CMK (cell line): ENCODE measurements at places on chromosomes 16 and 17.

GRCh38 chr17:74862108-74862901 lies 2.6 kb upstream of the GRIN2C start:
- no peak for DNase-seq

DNA sequence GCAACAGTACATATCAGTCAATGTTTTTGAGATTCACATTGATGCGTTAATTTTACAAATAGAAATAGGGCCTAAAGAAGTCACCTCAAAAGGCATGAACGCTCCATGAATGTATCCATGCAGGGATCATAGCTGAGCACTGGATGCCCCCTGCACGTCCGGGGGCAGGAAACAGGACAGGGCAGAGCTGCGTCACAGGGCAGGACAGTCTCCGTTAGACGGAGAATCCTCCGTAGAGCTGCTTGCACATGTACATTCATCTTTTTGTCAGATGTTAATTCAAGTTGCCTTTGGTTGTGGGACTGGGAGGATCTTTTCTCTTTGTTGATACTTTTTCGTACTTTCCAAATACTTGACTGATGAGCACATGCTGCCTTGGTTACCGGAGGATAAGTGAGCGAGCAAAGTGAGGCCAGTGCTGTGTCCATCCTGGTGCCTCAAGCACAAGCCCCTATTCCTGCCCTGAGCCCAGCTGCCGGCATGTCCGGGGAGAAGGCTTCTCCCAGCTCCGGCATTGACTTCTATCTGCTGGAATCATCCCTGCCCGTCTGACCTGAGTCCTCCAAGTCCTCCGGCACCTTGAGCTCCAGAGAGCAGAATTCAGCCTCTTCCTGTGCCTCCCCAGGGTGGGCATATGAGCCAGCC lies 15.0 kb downstream of the GAA start:
- DNase-seq, result no peak

- no peak for DNase-seq
Observed at GRCh38 chr16:56643080-56643778, 4.8 kb downstream of the MT1A start.

GRCh38 chr16:82668094-82668493 lies 41.3 kb downstream of the CDH13 start:
- no peak for DNase-seq

GRCh38 chr17:59842901-59843652 lies 49.7 kb downstream of the TUBD1 start:
- no peak for DNase-seq

- no peak for DNase-seq
Observed at GRCh38 chr16:48350736-48351135, 34.5 kb downstream of the SIAH1 start.

GRCh38 chr17:73986641-73987177 lies 216.8 kb upstream of the RPL38 start:
- no peak for DNase-seq

- peak; percentile 5 for DNase-seq
Observed at GRCh38 chr16:75379911-75380847, 53.1 kb downstream of the CFDP1 start.

GRCh38 chr16:60127196-60127595 lies 1393.1 kb upstream of the GOT2 start:
- no peak for DNase-seq

DNA sequence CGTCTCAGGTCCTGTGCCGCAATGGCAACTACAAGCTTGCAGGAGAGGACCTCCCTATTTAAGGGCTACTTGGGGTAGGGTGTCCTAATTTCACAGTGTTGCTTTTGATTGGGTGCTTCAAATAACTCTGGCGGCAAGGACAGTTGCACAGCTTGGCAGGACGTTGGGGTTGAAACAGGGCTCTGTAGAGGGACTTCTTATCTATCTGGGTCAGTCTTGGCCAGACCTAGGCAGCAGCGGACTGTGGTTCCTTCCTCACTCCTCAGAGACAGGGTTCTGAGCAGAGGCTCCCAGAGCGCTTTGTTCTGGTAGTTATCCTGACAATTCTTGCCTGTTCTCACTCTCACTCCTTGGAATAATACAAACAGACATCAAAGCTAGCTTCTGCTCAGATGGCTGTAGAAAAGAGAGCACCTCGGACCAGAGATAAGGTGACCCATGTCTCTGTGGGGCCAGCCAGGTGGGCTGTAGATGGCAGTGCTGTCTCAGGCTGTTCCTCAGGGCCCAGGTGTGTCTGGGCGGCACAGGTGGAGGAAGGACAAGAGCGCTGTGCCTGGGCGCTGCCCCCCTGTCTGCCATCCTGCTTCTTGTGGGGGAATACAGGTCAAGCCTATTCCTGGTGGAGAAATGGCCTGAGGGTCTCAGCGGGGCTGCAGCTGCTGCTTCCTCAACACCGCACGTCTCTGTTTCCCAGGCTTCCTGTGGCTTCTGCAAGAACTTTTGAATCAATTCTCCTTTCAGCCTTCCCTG lies 61.0 kb downstream of the PLD6 start:
- peak; percentile 27 for DNase-seq

GRCh38 chr16:81238296-81239011 lies at the start of gene BCO1:
BCO1 (plus strand) TSS chr16:81238689; CDS start chr16:81238909, 220 bp downstream.
- no peak for DNase-seq

DNA sequence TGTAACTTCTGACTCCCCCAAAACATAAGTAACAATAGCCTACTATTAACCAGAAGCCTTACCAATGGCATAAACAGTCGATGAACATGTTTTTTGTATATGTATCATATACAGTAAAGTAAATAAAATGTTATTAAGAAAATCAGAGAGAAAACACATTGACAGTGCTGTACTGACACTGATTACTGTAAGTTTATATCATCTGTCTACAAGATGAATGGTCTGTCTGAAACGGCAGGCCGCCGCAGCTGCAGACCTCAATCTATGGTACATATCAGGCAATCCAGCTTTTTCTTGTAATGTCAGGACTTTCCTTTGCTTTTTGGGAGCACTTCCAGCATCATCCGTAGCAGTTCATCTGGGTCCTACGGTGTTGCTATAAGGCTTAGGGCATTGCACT lies 44.2 kb upstream of the RPH3AL start:
- DNase-seq, result no peak

- no peak for DNase-seq
Observed at GRCh38 chr17:69959283-69959682, 115.7 kb upstream of the KCNJ16 start.

GRCh38 chr16:48546774-48547173 lies 63.2 kb downstream of the N4BP1 start:
- DNase-seq, result no peak

- DNase-seq, result no peak
Observed at GRCh38 chr16:61792194-61792909, 243.9 kb downstream of the CDH8 start.

- no peak for DNase-seq
Observed at GRCh38 chr17:19249681-19250080, 12.5 kb downstream of the EPN2 start.

GRCh38 chr16:14050291-14051027 lies 20.7 kb upstream of the MRTFB start:
- no peak for DNase-seq

DNA sequence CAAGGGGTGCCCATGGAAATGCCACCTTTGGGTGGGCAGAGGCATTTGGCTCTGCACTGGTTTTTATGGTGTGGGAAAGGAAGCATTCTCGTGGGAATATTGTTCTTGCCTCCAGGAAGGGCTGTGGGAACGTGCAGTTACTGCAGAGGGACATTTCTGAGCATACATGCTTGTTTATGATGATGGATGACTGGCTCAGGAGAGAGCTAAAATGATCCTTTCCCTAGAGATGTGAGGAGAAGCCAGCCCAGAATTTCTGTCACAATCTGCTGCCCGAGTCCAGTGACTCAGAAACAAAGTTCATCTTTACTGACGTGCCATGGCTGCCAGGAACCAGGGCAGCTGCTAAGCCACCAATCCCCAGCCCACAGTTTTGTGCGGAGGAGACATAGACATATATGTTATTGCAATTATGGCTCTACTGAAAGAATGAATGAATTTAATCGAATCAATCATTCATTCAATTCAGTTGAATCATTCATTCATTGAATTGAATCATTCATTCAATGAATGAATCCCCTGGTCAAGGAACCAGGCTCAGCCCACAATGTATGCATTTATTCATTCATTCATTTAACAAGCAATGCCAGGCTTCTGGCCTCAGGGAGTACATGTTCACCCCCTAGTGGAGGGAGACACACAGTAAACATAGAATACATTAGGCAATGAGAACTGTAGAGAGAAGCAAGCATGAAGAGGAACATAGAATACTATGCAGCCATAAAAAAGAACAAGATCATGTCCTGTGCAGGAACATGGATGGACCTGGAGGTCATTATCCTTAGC lies 414.4 kb upstream of the HSBP1 start:
- no peak for DNase-seq

- no peak for DNase-seq
Observed at GRCh38 chr16:23561586-23561985, 4.1 kb downstream of the UBFD1 start.

DNA sequence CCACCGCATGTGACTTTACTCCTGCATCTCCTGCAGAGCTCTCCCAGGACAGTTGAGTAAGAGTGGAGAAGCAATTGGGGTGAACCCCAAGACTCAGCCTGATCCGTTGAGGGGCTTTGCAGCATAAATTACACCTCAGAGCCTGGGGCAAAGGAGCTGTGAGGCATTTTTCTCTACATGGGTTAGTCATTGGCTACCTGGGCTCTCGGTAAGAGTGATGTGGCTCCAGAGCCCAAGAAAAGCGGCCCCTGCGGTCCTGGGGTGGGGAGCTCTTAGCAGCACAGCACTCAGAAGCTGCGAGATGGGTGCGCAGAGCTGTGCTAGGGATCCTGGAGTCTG lies 40.4 kb upstream of the C16orf78 start:
- no peak for DNase-seq

GRCh38 chr17:13596241-13596923 lies 5.3 kb downstream of the HS3ST3A1 start:
- DNase-seq, result no peak

- DNase-seq, result no peak
Observed at GRCh38 chr16:85963753-85964285, 64.9 kb downstream of the IRF8 start.

DNA sequence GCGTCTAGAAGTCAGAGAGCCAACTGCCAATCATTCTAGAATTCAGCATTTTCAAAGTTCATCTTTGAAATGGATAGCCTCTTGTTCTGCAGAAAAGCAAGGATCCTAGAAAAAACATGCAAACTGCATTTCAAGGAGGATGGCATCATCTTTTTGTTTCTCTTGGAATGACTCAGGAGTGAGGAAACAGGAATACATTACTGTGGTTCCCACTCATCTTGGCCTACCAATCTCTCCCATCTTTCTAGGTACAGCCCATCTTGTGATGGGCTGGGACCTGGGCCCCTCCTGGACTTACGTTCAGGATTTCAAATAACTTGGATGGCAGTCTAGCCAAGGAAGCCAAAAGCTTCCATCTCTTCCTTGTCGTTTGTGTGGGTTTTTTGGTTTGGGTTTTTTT lies 363.4 kb downstream of the CDH13 start:
- DNase-seq, result no peak

DNA sequence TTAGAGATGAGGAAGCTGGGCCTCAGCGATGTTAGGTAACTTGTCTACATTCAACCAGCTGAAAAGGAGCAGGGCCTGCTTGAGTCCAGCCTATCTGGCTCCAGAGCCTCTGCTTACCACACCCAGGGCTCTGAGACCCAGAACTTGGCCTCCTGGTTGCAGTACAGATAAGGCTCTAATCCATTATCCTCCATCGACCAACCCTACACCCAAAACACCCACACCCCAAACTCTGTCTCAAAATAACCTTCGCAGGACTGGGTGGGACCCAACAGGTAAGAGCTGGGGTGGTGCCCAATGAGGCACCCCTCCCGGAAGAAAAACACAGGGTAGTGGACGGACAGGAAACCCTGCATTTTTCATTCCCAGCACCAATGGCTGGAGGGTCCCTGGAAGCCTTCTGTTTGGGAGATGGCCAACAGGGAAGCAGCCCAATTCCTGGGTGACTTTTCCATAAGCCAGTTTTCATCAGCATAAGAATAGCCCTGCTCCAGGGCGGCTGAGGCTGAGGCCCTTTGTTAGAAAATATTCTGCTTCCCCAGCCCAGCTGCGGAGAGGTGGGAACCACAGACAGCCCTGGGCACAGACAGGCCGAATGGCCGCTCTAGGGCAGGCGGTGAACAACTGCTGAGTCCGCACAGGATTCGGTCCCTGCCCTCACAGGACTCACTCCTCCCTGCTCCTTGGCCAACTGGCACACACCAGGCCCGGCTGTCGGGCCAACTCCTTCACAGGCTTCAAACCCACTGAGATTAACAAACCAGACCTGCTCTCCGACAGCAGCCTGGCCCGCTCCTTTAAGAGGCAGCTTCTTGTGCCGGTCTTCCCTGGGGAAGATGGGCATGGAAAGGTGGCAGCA lies 9.8 kb downstream of the SMIM5 start:
- DNase-seq, result no peak
